ENCODE measurements at places on chromosomes 2 and 18.

DNA sequence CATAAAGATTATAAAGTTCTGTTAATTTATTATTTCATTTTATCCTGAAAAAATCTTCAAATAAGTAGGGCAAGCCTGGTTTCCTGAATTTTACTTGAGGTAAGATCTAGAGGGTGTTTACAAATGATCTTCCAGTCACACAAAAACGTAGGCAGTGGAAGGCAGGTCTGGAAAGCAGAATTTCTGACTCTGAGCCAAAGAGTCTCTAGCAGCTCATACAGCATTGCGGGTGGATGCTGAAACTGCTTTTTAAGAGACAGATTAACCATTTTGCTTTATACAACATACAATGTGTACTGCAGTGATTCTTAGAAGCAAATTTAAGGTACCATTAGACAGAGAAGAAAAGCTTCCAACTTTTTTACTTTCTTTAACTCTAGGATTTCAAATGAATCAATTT is 117.0 kb downstream of the FTCDNL1 start:
- no peak for DNase-seq

- peak; percentile 14 for DNase-seq
Measured at GRCh38 chr2:207473049-207473930, 56.5 kb upstream of the CREB1 start.

- no peak for DNase-seq
Measured at GRCh38 chr2:195662138-195662537, 5.1 kb downstream of the SLC39A10 start.

DNA sequence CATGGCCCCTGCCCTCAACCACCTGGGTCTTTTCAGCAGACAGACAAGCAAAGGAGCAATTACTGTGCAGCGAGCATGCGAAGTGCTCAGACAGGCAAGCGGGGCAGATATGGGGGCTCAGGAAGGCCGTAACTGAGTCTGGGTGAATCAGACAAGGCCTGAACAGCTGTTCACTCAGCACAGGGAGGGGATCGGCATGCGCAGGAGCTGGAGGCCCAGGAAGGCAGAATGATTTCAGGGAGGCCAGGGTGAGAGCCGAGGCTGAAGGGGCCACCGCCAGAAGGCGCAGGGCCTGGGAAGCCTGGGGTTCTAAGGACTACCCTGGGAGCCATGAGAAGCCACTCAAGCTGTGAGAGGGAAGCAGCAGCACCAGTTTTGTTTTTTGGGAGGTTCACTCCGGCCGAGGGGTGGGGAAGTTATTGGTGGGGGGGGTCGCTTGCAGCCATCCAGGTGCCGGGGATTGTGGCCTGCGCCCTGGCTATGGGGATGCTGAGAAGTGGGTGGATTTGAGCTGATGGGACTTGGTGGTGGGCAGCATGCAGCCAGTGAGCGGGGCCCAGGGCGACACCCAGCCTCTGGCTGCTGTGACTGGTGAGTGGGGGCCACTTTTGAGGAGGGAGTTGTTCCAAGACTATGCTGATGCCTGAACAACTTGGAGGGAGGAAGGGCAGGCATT is 132.2 kb downstream of the TSN start:
- no peak for DNase-seq

DNA sequence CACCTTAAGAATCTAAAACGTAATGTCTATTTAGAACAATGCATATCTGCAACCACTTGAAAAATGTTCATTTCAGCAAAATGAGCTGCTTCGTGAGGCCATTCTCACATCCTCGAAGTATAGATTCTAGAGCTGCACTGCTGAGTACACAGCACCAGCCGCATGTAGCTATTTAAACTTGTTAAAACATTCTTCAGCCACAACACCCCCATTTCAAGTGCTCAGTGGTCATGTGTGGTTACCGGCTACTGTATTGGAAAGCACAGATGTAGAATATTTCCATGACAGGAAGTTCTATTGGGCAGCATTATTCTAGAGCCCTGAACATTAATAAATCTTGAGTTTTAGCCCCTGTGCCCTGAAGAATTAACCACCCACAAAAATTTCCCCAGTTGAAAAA is 35.0 kb downstream of the SUMO1 start:
- DNase-seq = no peak

- DNase-seq = no peak
Measured at GRCh38 chr18:24584813-24585212, 124.4 kb downstream of the HRH4 start.

DNA sequence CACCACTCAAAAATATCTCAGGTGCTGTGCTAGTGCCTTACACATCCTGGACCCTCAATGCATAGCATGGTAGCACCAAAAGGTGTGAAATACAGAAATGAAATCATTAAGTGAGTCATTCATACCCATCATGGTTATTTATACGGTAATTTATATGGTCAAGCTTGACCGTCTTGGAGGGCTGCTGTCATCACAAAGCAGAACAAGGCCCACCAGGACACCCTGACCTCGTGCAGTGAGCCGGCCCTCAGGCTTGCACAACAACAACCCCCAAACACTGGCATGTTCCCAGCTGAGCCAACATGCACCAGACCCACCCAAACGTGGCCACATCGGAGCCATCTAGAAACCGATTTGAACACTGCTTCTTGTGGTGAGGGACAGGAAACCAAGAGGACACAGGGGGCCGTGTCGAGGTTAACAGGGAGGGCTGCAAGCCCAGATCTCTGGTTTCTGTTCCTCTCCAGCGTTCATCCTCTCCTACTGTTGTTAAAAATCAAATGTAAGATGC is 378.5 kb upstream of the ID2 start:
- DNase-seq = peak; percentile 60

GRCh38 chr2:218853766-218854165 is 5.8 kb upstream of the WNT6 start:
- no peak for DNase-seq

- no peak for DNase-seq
Measured at GRCh38 chr2:12052796-12053195, 306.4 kb downstream of the LPIN1 start.

GRCh38 chr2:10469955-10470608 is 22.0 kb upstream of the ODC1 start:
- no peak for DNase-seq

GRCh38 chr18:30763902-30764350 is 278.6 kb downstream of the DSC3 start:
- DNase-seq = no peak

Measured in stimulated activated CD8-positive, alpha-beta memory T cell treated with anti-CD3 and anti-CD28 coated beads, Interleukin-4, amount 100 ng/mL, for 24 hours (primary cell).